SJSA1 (cell line): ENCODE measurements at places on chromosomes 5 and 9.

- no peaks in the 10 kb centered on the region for H3K36me3 ChIP-seq
- peaks cover 7% of the 10 kb centered on the region; the same call in 1 of the 2 replicates for H3K4me1 ChIP-seq
- no peak for DNase-seq
- H3K27ac ChIP-seq, result no peak overlapping the region
- peaks cover 69% of the 10 kb centered on the region for H3K27me3 ChIP-seq
Observed at GRCh38 chr5:1836176-1836890, 35.1 kb downstream of the NDUFS6 start.

DNA sequence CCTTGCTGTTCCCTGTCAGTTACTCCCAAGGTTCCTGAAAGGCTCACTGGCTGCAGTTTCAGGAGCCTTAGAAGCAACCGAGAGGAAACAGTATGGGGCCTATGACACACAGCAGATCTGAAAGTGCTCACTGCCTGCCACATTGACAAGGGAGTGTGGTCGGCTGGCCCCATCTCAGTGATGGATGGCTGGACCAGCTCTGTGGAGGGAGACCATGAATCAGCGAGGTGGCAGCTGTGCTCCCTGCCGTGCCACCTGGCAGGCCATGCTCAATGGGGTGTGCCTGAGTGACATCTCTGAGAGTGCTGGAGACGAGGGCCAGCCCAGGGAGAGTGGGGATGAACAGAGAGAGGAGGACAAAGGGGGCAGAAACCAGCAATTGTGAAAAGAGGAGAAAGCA is 49.1 kb downstream of the DOCK2 start:
- H3K4me1 ChIP-seq, result peaks cover 5% of the 10 kb centered on the region
- no peak overlapping the region for H3K27ac ChIP-seq
- no peak for DNase-seq
- no peak overlapping the region for H3K4me3 ChIP-seq

- H3K4me1 ChIP-seq, result peaks cover 3% of the 10 kb centered on the region; the same call in 1 of the 2 replicates
- no peak for DNase-seq
- H3K27ac ChIP-seq, result no peak overlapping the region
- no peaks in the 10 kb centered on the region for H3K27me3 ChIP-seq
- no peaks in the 10 kb centered on the region for H3K36me3 ChIP-seq
Observed at GRCh38 chr5:9661316-9662015, 31.3 kb upstream of the TAS2R1 start.

GRCh38 chr5:24986326-24986725 is 341.5 kb upstream of the CDH10 start:
- no peaks in the 10 kb centered on the region for H3K4me1 ChIP-seq
- no peaks in the 10 kb centered on the region for H3K27me3 ChIP-seq
- no peak overlapping the region for H3K4me3 ChIP-seq
- DNase-seq, result no peak
- H3K36me3 ChIP-seq, result no peaks in the 10 kb centered on the region

DNA sequence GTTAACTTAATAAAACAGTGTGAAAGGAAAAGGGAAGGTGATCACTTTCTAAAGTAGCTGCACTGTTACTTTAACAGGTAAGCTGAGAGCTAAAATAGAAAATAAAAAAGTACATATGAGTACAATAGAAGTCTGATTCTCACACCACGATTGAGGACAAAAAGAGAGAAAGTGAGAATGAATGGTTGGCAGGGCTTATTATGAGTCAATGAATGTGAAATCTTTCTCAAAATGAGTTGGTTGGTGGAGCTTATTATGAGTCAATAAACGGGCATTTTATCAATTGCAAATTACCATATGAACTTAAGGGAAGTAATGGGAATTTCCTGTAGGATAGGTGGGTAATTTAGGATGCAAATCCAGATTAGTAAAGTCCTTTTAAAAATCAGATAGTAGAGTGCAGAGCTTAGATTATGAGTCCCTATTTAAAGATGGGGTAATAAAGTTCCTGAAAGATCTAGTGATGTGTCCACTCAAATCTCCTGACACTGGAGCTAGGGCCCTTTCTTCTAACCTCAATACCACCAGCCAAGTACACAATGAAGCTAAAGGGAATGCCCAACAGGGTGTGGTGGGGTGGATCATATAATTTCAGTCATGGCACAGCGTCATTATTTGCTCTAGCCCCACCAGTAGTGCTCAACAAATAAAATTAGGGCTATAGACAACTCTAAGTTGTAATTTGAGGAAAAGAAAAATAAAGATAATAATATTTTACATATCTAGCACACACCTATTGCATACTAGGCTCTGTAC is 21.1 kb upstream of the TLR4 start:
- H3K27ac ChIP-seq, result no peak overlapping the region
- H3K4me1 ChIP-seq, result peaks cover 17% of the 10 kb centered on the region
- no peaks in the 10 kb centered on the region for H3K36me3 ChIP-seq
- H3K4me3 ChIP-seq, result no peak overlapping the region

GRCh38 chr5:160905285-160905684 is 53.3 kb upstream of the ATP10B start:
- H3K27me3 ChIP-seq, result no peaks in the 10 kb centered on the region
- H3K27ac ChIP-seq, result no peak overlapping the region
- no peak overlapping the region for H3K4me3 ChIP-seq
- no peak for DNase-seq

GRCh38 chr5:10707198-10708142 is 53.6 kb downstream of the DAP start:
- no peak overlapping the region for H3K27ac ChIP-seq
- peaks cover 60% of the 10 kb centered on the region for H3K4me1 ChIP-seq
- DNase-seq, result peak; percentile 42
- peaks cover 57% of the 10 kb centered on the region for H3K36me3 ChIP-seq

DNA sequence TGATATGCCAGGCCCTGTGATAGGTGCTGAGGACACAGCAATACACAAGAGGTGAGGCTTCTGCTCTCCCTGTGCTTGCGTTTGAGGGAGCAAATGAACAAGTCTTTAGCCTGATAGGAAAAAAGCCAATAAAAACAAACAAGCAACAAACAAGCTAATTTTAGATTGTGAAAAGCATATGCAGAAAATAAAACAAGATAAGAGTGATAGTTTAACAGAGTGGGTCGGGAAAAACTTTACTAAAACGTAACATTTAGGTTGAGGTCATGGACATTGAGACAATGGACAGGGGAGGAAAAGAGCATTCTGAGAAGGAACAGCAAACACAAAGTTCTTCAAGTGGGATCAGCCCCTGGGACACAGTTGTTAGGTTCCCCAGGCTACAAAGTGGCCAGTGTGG is 4.3 kb downstream of the SMIM3 start:
- H3K27ac ChIP-seq, result no peak overlapping the region
- H3K4me1 ChIP-seq, result peaks cover 17% of the 10 kb centered on the region
- DNase-seq, result no peak

DNA sequence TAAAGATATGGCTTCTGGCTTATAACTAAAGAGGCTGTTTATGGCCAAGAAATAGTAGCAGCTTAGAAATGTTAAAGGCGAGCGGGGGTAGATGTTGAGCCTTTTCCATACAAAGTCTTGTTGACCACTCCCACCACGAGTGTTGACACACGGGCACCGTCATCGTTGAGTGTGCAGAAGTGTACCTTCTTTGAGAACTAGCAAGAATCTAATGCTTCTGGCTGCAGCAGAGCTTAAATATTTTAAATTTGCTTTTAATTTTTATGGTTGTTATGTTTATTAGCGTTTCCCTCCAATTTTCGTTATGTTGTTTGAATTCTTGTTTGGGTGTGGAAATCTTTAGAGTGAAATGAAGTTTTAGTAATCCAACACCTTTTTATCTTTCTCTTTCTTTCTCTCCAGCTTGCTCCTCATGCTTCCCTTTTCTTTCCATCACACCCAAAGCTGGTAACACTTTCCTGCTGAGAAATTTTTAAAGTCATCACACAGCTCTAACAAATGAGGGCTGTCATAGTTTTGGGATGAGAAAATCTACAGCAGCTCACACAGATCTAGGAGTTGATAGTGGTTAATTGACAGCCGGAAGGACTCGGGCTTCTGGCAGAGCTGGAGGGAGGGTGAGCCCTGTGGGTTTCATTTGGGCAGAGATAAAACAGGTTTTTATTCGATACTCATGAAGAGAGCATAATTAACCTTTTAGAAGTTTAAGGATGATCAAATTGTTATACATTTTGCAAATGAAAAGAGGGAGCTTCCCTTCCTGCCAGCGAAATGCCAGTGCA is 120.1 kb upstream of the ZNF608 start:
- H3K36me3 ChIP-seq, result no peaks in the 10 kb centered on the region
- H3K4me1 ChIP-seq, result peaks cover 7% of the 10 kb centered on the region
- 0 out of 2 replicates have a peak overlapping the region, but pooled peaks have one; percentile 9 for H3K27ac ChIP-seq
- H3K27me3 ChIP-seq, result no peaks in the 10 kb centered on the region
- no peak overlapping the region for H3K4me3 ChIP-seq

DNA sequence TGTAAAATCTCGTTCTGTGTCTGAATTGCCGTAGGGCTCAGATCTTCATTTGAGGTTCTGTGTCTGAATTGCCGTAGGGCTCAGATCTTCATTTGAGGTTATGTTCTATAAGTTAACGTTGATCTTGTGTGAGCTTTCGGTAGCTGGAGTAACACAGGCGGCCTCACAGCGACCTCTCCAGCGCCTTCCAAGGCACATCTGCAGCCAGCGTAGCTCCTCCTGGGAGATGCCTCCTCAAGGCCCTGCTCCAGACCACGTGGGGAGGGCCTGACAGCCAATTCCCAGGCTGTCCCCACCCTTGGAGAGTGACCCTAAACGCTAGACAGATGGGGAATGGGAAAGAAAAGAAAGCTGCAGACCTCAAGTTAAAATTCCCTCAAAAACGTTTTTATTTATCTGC is 8.7 kb upstream of the AHRR start:
- DNase-seq, result no peak
- no peak overlapping the region for H3K4me3 ChIP-seq
- H3K36me3 ChIP-seq, result peaks cover 41% of the 10 kb centered on the region
- H3K27me3 ChIP-seq, result no peaks in the 10 kb centered on the region

DNA sequence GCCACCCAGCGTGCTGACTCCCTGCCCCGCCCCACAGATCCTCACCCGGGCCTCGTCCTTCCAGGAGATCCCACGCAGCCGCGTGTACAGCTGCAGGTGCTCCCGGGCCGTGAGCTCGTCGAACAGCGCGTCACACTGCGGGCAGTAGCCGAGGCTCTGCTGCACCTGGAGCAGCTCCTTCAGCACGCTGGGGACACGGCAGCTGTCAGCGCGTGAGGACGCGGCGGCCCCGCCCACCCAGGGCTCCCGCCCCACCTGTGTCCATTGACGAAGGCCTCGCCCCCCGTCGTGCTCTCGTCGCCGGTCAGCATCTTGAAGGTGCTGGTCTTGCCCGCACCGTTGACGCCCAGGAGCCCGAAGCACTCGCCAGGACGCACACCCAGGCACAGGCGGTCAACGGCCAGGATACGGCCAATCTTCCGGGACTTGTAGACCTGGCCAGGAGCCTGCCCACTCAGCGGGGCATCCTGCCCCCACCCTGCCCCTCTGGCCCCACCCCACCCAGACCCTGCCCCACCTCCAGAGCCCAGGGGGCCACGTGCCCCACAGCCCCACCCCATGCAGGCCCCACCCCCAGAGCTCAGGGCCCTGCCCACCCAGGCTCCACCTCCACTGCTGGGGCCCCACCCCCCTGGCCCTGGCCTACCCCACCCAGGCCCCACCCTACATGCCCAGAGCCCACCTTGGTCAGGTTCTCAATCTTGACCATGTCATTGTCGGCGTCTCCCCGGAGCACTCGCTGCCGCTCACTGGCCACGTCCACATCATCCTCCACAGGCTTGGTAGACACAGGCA is 13.8 kb upstream of the CLIC3 start:
- DNase-seq, result no peak
- no peaks in the 10 kb centered on the region for H3K36me3 ChIP-seq
- H3K27me3 ChIP-seq, result no peaks in the 10 kb centered on the region; the same call in 1 of the 2 replicates
- H3K4me1 ChIP-seq, result peaks cover 8% of the 10 kb centered on the region

- H3K36me3 ChIP-seq, result no peaks in the 10 kb centered on the region
- H3K4me3 ChIP-seq, result no peak overlapping the region
Observed at GRCh38 chr9:90552317-90552716, 90.3 kb downstream of the DIRAS2 start.

GRCh38 chr9:99050924-99051323 is 54.0 kb upstream of the TGFBR1 start:
- H3K36me3 ChIP-seq, result no peaks in the 10 kb centered on the region
- H3K4me1 ChIP-seq, result peaks cover 15% of the 10 kb centered on the region
- H3K27ac ChIP-seq, result no peak overlapping the region
- H3K4me3 ChIP-seq, result no peak overlapping the region
- DNase-seq, result no peak

DNA sequence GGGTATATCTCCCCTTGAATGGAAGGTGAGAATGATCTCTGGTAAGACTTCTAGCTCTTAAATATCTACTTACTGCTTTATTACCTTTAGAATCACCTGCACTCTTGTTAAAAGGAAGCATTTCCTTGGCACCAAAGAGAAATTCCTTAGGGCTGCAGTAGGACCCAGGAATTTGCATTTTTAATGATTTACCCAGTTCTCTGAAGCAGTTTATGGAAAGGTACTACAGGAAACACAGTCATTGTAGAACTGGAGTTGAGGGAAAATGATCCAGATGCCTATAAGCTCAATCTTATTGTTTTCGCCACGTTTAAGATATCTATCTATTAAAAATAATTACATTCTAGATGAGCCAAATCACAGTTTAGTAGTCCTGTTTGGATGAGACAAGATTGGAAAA is 9.5 kb upstream of the C9 start:
- H3K27me3 ChIP-seq, result 0 out of 2 replicates have a peak, but pooled peaks cover 4% of the 10 kb centered on the region
- no peak overlapping the region for H3K27ac ChIP-seq
- DNase-seq, result no peak
- H3K4me1 ChIP-seq, result no peaks in the 10 kb centered on the region

- H3K4me1 ChIP-seq, result no peaks in the 10 kb centered on the region
- H3K27me3 ChIP-seq, result peaks cover 15% of the 10 kb centered on the region
- DNase-seq, result no peak
- no peaks in the 10 kb centered on the region for H3K36me3 ChIP-seq
Observed at GRCh38 chr5:146301626-146302025, 37.0 kb upstream of the POU4F3 start.

- H3K4me3 ChIP-seq, result no peak overlapping the region
- peaks cover 10% of the 10 kb centered on the region for H3K4me1 ChIP-seq
- H3K27me3 ChIP-seq, result no peaks in the 10 kb centered on the region
- H3K27ac ChIP-seq, result no peak overlapping the region
Observed at GRCh38 chr5:157820593-157821252, 38.2 kb downstream of the CLINT1 start.

DNA sequence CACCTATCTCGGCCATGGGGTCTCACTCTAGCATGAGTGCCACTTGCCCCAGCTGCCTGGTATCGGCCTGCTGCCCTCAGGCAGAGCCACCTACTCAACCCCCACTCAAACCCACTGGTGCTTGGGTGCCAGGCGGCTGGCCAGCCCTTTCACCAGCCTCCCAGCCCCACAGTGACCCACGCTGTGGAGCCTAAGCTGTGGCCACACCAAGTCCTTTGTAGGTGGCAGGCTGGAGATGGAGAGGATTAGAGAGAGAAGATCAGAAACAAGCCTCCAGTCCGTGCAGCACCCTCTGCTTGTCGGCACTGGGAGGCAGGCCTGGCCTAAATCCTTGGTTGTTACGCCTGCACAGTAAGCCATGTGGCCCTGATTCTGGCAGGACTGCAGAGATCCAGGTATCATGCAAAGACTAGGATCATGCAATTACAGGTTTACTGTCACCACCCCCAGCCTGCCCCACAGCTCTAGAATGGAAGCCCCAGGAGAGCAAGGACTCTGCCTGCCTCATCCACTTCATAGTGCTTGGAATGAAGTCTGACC is 171.7 kb downstream of the COL23A1 start:
- no peak overlapping the region for H3K27ac ChIP-seq
- peak; percentile 37 for DNase-seq
- H3K4me3 ChIP-seq, result no peak overlapping the region
- no peaks in the 10 kb centered on the region for H3K27me3 ChIP-seq
